Stimulated activated CD4-positive, alpha-beta T cell treated with anti-CD3 and anti-CD28 coated beads, TNF-alpha, amount 100 ng/mL, for 24 hours (primary cell): ENCODE measurements at places on chromosomes 5 and 9.

- DNase-seq: no peak
These were observed 1.1 kb upstream of the DNAJC21 start for GRCh38 chr5:34928267-34928666.

DNA sequence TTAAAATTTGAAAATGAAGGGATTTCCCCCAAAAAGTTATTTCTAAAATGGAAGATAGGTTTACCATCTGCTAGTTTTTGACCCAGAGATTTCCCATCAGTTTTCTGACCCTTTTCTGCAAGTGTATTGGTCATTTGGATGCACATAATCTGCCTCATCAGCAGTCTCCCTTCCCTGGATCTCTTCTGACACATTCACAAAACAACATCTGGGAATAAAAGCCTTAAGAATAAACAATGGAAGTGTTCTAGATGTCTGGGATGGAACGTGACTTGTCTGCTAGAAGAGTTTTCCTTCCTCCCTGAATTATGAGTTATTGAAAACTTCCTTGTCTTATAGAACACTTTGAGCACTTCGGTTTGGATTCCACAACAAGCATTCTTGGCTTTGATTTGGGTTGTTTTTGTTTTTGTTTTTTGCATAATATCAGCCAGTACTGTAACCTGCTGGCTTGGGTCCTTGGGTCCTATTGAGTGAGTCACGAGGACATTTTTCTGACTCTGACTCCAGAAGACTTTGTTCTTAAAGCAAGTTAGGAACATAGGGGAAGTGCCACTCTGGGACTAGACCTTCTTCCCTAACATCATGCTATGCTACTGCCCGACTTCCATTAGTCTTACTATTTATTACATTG lies 18.2 kb upstream of the ESM1 start:
- DNase-seq: no peak

DNA sequence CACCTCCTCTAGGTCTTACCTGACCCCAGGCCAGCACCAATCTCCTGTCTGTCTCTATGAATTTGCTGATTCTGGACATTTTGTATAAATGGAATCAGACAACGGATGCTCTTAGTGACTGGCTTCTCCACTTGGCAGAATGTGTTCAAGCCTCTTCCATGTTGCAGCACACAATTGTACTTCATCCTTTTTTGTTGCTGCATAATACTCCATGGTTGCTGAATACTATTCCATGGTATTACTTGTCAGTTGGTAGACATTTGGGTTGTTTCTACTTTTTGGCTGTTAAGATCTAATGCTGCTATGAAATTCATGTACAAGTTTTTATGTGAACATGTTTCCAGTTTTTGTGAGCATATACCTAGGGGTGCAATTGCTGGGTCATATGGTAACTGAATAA lies 34.3 kb upstream of the FCN1 start:
- DNase-seq: no peak

- no peak for DNase-seq
These were observed 151.5 kb downstream of the RGS3 start for GRCh38 chr9:113614843-113615648.

DNA sequence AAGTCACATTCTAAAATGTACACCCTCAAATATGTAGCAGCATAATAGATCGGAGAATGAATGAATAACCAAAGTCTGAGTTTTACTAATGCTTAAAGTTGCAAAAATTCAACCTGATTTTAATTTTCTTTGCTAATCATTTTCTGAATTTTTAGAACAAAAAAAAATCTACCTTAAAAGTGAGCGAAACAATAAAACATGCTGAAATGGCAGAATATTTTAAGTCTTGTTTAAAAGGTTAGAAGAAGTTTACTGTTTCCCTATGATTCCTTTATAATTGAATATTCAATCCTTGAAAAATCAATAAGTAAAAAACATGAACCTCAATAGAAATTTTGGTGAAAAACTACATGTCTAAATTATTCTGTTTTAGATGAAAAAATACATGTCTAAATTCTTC lies 27.1 kb upstream of the ZNF462 start:
- DNase-seq: no peak
